ENCODE measurements at places on chromosomes 12 and 14.

GRCh38 chr12:84412226-84412625 is 500.4 kb downstream of the SLC6A15 start:
- no peak for DNase-seq

DNA sequence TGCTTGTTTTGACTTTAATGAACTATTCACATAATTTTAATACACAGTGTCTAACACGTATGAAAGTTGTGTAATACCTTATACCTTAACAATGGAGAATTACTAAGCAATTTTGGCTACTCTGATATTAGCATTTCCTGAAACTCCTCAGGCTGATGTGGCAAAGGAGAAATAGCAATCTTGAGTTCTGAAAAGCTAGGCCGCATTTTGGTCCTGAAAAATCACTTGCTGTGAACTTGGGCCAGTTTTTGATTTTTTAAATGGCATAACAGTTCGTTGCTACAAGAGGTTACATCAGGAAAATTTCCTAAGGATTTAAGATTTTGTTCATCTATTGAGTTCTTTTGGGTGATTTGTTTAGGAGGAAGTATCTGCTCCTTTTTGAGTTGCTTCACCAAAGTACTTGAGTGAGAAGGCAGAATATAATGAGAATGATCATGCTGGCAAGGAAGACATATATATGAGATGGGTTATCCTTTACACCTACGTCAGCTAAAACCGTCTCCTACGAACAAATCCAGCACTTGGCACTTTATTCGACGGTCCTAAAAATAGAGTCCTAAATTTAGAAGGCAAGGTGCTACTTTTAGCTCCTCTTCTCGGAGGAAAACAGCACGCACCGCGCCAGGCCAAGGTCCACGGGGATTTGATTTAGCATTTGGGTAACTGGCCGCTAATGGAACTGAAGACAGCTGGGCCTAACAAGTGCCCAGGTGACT is 32.2 kb downstream of the MIA2 start:
- DNase-seq: no peak

GRCh38 chr14:102748806-102749205 is 28.4 kb upstream of the TRAF3 start:
- DNase-seq: no peak

DNA sequence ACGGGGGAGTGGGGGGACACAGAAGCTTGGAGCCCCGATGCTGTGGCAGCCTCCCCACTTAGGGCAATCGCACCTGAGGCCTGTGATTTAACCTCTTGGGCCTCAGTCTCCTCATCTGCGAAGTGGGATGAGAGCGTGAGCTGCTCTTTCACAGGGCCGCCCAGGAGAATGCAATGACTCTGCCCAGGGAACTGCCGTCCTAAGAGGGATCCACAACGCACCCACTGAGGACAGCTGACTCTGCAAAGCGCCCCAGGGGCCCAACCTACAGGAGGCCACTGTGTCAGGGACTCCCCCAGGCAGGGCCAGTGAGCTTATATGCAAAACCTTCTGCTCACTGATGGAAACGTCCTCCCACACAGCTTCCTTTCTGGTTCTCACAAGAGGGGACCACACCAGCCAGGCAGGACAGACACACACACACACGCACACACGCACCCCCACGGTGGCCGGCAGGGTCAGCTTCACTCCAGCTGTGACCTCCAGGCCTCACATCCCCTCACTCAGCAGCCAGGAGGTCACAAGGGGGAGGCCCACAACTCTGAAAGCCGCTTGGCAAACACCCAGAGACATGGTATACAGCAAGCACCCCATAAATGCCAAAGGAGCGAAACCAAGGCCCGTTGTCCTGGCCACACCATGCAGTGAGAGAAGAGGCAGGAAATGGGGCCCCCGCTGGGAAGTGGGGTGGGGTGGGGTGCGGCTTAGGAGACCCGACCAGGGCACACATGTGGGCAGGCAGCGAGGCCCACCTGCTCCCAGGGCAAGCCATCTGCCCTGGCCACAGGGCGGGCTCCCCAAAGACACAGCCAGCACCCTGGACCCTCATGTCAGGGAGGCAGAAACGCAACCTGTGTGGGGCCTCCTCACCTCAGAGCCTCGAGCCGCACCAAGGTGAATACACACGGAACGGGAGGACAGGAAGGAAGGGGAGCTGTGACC is 73.3 kb downstream of the NCOR2 start:
- no peak for DNase-seq

Measured in NCI-H226 (cell line).